Activated CD4-positive, alpha-beta T cell treated with anti-CD3 and anti-CD28 coated beads for 4 hours (primary cell): ENCODE measurements at places on chromosomes 1 and 21.

GRCh38 chr21:45283035-45283610, 4.6 kb downstream of the POFUT2 start:
- DNase-seq, result no peak

GRCh38 chr1:8625491-8625890, 191.9 kb downstream of the RERE start:
- DNase-seq, result no peak

DNA sequence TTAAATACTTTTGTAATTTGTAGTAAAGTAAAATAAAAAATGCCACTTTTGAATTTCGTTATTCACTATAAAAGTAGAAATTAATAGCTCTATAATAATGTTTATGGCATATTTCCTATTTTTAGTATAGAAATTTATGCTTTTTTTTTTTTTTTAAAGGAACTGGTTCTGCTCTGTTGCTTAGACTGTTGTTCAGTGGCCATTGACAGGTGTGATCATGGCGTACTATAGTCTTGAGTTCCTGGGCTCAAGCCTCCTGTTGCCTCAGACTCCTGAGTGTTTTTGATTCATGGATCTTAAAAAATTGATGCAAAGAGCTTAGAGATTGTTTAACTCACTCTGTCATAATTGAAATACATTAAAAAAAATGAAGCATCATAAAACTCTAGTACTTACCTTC, 53.6 kb downstream of the RPS6KC1 start:
- DNase-seq, result no peak

GRCh38 chr1:39167632-39168209, 36.8 kb upstream of the MACF1 start:
- DNase-seq, result no peak

DNA sequence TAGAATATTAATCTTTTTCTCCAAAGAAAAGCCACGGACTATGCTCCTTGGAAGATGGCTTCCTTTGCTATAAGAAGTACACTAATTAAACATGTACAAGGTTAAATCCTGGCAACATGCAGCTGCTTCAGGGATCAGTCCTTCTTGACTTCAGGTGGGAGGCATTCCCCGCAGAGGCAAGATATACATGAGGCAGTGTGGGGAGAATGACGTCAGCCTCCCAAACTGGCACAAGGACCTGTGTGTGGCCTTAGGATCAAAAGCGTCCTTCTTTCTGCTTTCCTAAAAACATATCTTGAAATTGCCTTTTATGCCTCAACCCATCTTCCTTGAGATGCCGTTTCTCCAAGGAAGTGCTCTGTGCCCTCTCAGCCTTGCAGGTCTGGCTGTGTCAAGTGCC, 90.3 kb downstream of the WLS start:
- no peak for DNase-seq

DNA sequence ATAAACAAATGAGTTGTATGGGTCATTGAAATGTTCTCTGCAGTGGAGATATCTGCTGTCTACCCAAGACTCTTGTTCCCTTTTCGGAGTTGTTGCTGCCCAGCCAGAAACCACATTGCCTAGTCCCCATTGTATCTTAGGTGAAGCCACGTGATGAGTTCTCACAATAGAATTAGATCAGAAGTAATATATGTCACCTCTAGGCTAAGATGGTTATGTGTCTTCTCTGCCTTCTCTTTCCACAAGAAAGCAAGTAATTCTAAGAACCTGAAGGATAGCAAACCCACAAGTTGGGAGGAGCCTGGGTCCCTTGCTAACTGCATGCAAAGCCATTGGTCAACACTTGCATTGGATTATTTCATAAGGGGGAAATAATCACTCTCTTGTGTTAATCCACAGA, 76.6 kb downstream of the ADCY10 start:
- no peak for DNase-seq

- DNase-seq, result peak; percentile 34
Observed at GRCh38 chr1:33348676-33349080, 27.8 kb upstream of the A3GALT2 start.

DNA sequence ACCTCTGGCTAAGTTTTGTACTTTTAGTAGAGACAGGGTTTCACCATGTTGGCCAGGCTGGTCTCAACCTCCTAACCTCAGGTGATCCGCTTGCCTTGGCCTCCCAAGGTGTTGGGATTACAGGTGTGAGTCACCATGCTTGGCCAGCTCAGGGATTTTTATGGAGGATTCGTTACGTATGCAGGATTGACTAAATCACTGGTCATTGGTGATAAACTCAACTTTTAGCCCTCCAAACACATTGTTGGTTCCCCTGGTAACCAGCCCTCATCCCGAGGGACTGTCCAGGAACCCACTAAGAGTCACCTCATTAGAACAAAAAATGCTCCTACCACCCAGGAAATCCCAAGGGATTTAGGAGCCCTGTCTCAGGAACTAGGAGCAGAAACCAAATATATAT, 40.4 kb downstream of the ST3GAL3 start:
- no peak for DNase-seq
